Right cardiac atrium (tissue), 5 donors: ENCODE measurements at places on chromosomes 7 and 10.

DNA sequence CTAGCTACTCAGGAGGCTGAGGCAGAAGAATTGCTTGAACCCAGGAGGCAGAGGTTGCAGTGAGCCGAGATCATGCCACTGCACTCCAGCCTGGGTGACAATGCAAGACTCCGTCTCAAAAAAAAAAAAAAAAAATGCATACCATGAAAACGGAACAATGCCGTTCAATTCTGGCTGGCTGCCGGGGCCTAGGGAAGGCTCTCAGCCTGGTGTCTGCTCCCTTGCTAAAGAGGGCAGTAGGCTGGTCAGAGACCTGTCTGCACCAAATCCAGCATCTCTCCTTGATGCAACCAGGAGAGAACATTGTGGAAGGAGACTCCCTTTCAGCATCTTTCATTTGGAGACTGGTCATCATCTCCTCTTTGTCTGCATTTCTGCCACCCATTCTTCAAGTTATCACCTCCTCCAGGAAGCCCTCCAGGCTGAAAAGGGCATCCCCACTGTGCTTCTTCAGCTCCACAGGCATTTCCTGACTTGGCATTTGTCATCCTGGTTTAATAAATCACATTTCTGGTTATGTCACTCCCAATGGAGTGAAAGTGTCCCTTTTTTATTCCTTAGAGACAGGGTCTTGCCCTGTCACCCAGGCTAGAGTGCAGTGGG is 24.7 kb downstream of the MYL10 start:
- no peak for DNase-seq

DNA sequence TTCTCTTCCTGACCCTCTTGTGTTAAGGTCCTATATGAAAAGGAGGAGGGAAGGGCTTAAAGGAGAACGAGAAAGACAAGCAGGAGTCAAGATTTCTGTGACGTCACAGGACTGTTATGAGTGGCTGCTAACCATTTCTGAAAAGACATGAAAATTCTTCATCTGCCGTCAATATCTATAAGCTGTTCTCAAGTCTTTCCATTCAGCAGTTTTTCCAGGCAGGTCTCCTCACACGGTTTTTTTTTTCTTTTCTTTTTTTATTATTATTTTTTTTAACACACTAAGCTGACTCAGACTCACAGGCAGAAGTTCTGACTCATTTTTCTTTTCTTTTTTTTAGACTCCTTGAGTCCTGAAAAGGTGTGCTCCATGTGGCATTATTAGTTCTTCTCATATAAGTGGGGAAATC is 72.0 kb downstream of the DGKI start:
- no peak for DNase-seq

DNA sequence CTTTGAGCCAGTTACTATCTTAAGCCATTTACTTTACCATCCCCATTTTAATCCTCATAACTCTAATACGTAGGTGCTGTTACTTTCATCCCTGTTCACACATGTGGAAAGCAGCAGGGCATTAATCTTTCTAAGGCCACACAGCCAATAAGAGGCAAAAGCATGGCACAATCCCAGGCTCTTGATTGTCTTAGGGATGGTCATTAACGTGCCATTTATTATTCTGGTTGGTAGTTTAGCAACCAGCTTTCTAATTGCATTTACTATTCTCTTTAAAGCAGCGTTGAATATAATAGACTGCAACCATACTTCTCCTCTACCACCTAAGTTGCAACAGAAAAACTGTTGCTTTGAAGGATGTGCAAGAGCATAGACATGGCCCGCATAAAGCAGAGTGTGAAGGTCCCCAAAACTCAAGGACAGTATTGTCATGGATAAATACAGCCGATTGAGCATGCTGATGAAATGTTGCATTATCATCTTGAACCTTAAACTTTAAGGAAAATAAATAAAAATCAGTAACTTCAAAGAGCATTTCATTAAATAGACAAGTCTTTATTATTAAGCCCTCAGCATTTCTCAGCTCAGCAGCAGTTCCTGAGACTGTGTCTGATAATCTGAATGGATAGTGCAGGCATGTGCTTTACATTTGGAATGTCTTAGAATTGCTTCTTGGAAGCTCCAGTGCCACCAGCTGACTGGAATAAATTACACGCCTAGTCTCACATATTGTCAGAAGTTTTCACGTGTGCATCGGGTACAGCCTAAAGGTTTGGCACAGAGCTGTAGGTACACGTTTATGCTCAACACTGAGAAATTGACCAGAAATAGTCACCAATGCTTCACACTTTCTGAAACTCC is 467.1 kb downstream of the SDK1 start:
- DNase-seq = no peak

- DNase-seq = no peak
Observed at GRCh38 chr10:3622427-3622826, 162.6 kb downstream of the KLF6 start.

DNA sequence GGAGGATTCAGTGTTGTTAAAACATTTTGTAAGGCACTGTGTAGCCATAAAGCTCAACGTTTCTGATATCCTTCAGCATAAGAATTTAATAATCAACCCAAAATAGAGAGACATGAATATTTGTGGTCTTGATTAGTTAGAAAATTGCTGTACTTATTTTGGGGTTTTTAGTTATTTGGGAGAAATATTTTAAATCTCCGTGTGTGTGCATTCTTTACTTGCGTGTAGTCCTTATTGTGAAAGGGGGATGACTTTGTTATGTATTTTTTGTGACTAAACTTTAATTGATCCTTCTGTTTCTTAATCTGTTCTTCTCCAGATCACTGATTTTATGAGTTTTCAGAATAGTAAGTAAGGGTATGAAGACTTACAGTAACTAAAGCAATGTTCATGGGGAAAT is 81.2 kb downstream of the ZNRF2 start:
- DNase-seq = no peak

DNA sequence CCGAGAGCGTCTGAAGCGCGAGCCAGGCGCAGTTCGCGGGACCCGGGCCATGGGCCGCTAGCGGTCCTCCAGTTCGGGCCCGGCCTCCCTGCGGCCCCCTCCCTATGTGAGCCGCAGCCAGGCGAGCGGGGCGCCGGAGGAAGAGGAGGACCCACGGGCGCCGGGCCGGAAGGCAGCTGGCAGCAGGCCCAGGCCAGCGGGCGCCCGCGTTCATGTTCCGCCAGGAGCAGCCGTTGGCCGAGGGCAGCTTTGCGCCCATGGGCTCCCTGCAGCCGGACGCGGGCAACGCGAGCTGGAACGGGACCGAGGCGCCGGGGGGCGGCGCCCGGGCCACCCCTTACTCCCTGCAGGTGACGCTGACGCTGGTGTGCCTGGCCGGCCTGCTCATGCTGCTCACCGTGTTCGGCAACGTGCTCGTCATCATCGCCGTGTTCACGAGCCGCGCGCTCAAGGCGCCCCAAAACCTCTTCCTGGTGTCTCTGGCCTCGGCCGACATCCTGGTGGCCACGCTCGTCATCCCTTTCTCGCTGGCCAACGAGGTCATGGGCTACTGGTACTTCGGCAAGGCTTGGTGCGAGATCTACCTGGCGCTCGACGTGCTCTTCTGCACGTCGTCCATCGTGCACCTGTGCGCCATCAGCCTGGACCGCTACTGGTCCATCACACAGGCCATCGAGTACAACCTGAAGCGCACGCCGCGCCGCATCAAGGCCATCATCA is 1.1 kb downstream of the ADRA2A start:
- peak; percentile 74 for DNase-seq

GRCh38 chr10:24239289-24240040 is 30.5 kb downstream of the KIAA1217 start:
- no peak for DNase-seq

GRCh38 chr7:83708531-83708930 is 59.6 kb upstream of the SEMA3E start:
- DNase-seq = no peak

- DNase-seq = no peak
Observed at GRCh38 chr7:2441430-2442058, 34.7 kb downstream of the GRIFIN start.

DNA sequence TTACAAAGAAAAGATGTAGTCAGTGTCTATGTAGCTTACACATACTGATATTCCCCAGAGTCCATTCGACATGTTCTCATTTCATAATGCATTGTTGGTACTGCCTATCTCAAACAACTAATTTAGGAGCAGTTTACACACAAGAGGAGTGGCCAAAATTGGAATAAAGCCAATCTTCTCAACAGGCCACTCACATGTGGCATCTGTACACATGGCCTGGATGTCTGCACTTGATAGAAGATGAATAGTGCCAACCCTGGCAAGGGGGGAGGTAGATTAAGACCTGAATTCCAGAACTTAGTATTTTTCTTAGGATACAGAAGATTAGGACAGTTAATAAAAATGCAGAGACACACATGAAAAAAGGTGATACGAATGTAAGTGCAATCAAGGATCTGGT is 125.3 kb upstream of the STARD3NL start:
- DNase-seq = no peak

- no peak for DNase-seq
Observed at GRCh38 chr7:24907311-24907886, 72.6 kb downstream of the OSBPL3 start.

GRCh38 chr7:116683786-116684185 is 11.8 kb downstream of the MET start:
- no peak for DNase-seq

- DNase-seq = no peak
Observed at GRCh38 chr10:81177651-81178244, 640.0 kb downstream of the SH2D4B start.

- DNase-seq = no peak
Observed at GRCh38 chr7:13724977-13725566, 264.4 kb downstream of the ETV1 start.

DNA sequence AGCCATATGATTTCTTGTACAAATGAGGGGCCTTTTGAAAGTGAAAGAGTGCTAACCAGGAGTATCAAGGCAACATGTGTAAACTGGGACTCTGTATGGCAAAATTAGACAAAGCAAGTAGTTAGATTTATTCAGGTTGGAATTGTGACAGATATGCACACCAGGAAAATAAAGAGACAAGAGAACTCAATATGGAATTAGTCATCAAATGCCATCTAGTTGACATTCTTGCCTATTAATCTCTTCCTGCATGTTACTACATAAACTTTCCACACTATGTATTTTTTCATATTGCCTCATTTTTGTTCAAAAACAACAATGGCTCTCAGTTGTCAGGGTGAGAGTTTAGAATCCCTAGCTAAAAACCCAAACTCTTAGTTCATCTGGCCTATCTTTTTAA is 799.0 kb downstream of the NRG3 start:
- DNase-seq = no peak

DNA sequence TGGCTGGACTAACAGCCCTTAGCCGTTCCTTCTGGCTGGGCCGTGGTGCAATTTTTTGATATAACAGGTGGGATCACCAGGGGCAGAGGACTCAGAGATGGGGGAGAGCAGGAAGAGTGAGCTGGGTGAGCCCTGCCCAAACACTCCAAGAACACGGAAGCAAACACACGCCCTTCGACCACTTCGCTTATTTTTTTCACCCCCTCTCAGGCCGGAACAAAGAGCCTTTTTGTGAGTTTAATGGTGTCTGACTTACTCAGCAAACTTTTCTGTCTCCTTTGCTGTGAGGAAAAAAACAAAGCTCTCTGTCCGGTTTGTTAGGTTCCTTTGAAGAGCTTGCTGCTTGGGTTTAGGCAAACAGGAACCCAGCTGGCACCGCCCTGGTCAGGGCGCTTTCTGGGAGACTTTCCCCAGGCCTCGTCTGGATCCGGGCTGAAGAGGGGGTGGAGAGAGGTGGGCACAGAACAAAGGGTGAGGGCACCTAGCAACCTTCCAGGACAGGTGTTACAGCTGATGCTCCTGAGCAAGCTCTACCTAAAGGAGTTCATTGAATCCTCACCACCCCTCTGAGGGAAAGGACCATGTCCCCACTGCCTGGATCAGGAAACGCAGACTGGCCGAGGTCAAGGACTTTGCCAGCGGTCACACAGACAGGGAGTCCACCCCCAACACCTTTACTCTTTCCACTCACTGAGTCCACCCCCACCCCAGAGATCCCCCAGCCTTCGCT is 23.3 kb downstream of the CALML3 start:
- no peak for DNase-seq

DNA sequence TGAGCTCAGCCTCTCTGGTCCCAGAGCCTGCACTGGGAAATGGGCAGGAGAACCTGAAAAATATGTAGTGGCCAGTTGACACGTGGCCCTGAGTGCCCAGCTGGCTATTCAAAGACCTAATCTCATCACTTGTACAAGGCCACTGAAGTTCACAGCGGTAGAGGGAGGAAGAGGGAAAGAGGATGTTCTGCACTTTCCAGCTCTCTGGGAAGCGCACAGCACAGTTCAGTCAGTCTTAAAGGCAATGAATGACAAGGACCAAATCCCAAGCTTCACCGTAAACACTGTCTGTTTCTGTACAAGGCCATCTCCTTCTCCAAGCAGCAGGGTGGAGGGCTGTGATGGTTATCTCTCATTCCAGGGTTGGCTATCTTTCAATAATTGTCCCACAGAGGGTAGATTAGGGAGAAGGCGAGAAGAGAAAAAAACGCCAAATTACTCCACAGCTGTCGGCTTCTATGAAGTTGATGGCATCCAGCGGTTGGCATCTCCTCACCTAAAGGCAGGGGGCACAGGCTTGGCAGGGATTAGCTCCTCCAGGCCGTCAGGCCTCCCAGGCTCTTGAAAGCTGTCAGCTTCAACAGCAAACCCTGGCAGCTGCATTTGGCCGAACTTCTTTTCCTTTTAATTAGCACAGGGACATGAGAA is 10.6 kb downstream of the SFMBT2 start:
- peak; percentile 33 for DNase-seq

GRCh38 chr7:37151741-37152413 is 296.8 kb downstream of the ELMO1 start:
- DNase-seq = no peak

DNA sequence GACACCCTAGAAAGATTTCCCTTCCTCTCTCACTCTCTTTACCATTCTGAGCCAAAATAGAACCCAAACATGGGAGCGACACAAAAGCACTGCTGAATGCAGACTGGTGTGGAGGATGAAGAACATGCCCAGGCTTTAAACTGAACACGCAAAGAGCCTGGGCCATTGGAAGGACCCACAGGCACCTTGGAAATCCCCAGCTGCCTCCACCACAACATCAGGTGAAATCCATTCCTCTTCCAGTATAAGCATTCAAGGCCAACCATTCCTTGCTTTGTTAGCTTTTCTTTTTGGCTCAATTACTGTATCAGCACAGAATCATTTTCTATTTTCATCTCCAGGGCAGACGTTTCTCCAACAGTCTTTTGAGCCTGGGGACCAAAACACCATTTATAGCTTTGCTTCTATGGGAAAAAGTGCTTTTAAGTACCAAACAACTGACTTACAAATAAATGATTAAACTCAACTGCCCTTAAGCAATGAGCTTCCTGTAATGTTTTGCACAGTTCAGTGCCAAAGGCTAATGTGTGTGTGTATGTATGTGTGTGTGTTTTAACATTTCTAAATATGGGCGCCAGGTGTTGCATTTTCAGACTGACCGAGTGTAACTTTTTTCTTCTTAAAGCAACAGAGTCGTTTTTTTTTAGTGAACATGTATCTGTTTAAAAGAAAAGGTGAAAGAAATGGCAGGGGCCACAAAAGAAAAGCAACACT is 16.2 kb upstream of the BLNK start:
- no peak for DNase-seq

GRCh38 chr7:157528785-157529341 is 192.1 kb downstream of the DNAJB6 start:
- DNase-seq = no peak

GRCh38 chr10:124737708-124738107 is 6.5 kb downstream of the FAM53B start:
- no peak for DNase-seq
